ENCODE measurements at places on chromosomes 2 and 18.

- no peak for DNase-seq
These were observed 1124.9 kb upstream of the ZEB2 start for GRCh38 chr2:145644820-145645302.

DNA sequence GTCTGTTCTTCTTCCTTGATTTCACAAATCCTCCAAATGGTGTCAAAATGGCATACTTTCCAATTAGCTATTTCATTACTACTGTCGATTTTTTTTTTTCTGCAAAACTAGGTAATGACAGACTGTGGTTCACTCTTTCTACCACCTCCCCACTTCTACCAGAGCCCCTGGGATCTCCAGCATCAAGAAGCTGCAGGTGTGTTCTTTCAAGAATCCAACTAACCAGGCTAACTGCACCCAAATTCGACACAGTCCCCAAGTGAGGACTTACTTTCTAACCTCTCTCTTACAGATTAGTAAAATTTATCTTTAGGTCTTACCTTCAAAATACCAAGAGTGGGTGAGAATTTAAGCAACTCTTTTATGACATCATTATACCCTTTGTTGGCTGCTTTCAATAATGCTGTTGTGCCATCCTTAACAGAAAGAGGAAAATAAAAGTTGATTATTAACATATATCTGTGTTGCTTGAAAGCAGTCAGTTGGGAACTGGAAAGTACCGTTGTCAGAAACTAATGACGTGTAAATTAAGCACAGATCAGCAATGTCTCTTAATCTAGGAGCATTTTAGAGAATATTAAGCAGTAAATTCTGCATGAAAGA lies 31.2 kb upstream of the NPC1 start:
- DNase-seq, result no peak

DNA sequence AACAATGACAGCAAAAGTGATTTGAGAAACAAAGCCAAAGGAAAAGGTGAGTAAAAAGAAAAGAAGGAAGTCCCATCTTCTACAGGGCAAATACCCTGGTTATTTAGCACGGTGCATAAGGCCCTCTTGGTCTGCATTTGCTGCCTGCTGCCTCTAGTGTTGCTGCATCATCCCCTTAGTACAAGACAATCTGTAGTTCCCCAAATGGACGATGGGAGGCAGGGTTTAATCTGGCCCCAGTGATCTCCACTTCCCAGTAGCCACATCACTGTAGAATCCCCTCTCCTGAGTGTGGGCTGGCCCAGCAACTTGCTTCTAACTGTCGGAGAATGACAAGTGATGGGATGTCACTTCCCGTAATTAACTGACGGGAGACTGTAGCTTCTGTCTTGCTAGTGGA lies 85.1 kb downstream of the CTAGE1 start:
- no peak for DNase-seq

DNA sequence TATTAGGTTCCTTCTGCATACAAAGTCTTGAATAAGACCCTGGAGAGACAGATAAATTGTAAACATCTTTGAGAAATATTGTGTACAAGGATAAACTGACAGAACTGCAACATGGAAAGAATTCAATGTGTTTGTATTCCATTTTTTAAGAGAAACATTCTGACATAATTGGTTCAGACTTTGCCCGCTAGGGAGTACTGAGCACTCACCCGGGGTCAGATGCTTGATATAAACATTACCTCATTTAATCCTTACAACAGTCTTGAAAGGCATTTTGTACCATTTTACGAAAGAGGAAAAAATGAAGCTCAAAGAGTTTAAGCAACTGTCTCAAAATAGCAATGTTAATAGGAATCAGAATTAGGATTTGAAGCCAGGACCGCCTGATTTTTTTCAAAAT lies 416.7 kb upstream of the CRIM1 start:
- DNase-seq, result no peak

DNA sequence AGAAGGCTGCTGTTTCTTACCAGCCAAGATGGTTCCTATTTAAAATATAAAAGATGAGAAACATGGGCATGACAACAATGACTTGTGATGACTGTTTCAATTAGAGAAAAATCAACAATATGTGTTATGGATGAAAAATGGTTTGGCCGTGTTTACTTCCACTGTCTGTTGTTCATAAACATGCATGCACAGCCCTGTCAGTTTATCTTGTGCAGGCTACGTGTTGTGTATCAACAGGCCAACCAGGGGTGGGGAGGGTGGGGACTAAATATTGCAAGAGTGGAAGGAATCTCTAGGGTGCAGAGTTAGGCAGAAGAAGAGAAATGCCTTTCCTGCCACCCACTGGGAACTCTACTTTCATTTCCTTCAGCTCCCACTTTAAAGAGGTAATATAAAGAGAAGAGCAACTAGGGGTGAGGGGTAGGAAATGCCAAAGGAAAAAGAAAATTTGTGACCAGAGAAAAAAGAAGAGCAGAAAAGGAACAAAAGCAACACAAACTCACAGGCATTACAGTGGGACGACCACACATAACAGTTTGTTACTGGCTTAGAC lies 116.8 kb upstream of the MEIS1 start:
- no peak for DNase-seq

DNA sequence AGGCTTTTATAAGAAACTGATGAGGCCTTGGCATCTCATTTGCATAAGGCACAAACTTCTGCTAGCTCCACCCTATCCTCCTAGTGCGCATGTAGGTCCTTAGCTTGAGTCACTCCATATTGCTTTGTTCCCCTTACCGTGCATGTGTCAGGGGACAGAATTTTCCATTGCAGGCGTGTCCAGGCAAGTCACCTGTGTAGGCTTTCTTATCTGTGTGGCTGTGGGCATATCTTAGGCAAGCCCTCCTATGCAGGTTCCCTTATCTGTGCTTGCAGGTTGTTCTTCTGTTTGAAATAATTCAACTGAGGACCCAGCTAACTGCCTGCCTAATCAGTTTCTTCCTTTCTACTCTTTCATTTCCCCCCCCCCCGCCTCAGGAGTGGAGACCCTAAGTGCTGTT lies 63.3 kb upstream of the CDCA7 start:
- no peak for DNase-seq

DNA sequence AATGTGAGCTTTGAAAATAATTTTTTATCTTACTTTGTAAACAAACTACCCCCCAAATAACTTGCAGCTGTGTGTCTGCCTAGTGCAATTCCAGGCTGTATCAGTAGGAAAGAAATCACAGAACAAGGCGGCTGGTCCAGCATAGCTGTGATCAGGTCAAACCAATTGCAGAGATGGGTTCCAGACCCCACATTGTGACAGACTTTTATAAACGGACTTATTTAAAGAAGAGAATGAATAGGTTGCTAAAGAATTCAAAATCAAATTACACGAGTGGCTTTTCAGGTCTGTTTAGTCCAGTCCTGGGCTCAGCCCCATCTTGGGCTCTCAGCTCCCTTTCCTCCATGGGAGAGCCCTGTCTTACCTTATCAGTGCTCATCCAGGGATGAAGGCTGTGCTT lies 11.1 kb downstream of the BMP10 start:
- DNase-seq, result no peak

DNA sequence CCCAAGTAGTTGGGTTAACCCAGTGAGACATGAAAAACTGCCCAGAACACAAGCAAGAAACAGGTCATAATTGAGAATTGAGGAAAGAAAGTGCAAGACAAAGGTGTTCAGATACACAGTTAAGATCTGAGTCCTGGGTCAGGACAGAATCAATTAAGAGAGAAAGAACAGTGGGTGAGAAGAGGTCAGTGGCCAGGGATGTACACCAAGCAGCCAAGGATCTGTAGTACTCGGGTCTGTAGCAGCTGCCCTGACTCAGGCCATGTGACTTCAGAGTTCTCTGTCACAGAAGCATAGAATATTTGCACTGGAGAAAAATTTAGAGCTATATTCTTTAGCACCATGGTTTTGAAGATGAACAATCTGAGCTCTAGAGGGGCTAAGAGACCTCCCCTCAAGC lies 141.6 kb downstream of the SLC8A1 start:
- no peak for DNase-seq

All from stimulated activated CD4-positive, alpha-beta T cell treated with anti-CD3 and anti-CD28 coated beads, Interleukin-1b, Interleukin-23, amount 100 ng/mL, for 24 hours (primary cell).